ENCODE measurements at places on chromosomes 11 and 22.

DNA sequence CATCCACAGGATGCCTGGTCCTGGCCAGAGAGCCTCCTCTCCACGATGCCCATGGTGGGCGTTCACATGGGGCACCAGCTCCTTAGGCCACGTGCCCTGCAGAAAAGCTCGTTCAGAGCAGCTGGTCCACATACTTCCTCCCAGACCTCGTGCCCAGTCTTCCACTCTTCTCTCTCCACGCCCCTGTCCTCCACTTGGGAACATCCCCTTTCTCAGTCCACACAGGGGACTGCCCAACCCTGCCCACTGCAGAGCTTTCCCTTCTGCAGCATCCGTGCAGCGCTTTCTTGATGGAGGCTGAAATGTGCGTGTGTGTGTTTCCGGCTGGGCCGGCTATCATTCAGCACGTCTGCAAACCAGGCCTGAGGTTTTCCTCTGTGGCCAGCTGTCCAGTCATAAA is 11.3 kb downstream of the TPCN2 start:
- no peak for DNase-seq

- DNase-seq, result no peak
These were observed 55.4 kb upstream of the LINC01488 start for GRCh38 chr11:69425895-69426544.

- DNase-seq, result peak; percentile 16
These were observed 10.7 kb downstream of the SMIM38 start for GRCh38 chr11:69166218-69167115.

- DNase-seq, result no peak
These were observed 419.0 kb downstream of the LRRC4C start for GRCh38 chr11:41040474-41040873.

DNA sequence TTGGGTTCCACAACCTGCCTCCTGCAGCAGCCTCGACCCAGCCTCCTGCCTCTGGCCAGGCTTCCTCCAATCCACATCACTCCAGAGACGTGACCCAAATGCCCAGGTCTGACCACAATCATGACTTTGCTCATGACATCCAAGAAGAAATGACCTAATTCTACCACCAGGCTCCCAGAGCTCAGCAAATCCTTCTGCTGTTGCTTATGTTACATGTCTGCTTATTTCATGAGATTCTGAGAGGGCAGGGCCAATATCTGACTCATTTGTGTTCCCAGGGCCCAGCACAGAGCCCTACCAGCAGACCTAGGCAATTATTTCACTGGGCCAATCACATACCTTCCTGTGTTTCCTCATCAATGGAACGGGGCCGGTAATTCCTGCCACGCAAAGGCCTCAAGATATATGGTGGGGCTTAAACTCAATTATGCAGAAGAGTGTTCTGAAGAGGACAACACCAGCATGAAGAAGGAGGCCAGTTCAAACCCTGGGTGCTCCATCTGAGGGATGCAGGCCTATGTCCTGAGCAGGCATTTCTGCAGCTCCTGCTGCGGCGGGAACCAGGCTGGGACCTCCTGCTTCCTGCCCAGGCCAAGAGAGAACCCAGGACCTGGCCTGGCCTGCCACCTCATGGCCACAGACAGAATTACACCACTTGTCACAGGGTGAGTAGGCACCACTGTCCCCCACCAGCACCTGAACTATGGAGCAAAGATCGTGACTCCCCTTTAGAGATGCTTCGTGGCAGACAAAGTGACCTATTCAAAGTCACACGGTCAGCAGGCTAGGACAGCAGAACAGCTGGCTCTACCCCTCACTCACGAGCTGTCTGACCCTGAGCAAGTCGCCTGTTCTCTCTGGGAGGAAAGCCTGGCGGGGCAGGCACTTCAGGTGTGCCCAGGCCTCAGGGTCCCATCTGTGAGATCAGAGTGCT is 5.9 kb downstream of the CENPM start:
- DNase-seq, result peak; percentile 60

- no peak for DNase-seq
These were observed 18.2 kb downstream of the EPS8L2 start for GRCh38 chr11:724049-724777.
